ENCODE measurements at places on chromosomes 11 and 22.

DNA sequence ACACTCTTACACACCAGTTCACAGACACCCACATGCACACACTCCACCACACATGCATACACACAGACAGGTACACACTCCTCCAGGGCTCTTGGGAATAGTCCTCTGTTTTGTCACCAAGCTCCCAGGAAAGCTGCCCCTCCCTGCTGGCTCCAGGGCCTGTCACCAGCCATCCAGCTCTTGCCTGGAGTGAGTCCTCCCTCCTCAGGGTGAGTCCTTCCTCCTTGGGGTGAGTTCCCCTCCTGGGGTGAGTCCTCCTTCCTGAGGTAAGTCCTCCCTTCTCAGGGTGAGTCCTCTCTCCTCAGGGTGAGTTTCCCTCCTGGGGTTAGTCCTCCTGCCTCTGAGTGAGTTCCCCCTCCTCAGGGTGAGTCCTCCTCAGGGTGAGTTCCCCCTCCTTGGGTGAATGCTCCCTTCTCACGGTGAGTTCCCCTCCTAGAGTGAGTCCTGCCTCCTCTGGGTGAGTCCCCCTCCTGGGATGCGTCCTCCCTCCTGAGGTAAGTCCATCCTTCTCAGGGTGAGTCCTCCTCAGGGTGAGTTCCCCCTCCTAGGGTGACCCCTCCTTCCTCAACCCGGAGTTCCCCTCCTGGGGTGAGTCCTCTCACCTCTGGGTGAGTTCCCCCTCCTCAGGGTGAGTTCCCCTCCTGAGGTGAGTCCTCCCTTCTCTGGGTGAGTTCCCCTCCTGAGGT, 100.6 kb upstream of the FGF3 start:
- DNase-seq: peak; percentile 11

DNA sequence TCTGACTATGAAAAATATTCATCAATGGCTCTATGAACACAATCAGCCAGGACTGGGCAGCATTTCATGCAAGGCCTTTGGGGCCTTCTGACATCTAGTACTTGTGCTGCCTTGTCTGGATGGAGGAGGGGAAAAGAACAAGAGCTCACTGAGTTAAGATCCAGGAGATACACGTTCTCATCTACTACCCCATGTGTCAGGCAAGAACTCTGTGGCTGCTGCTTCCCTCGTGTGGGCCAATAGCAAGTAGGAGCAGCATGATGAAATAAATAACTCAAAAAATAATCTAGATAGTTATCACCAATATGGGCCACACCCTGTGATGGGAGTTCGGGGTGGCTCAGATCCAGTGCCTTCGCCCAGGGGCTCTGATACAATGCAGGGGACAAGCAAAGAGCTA, 7.3 kb downstream of the KCNE3 start:
- DNase-seq: no peak

DNA sequence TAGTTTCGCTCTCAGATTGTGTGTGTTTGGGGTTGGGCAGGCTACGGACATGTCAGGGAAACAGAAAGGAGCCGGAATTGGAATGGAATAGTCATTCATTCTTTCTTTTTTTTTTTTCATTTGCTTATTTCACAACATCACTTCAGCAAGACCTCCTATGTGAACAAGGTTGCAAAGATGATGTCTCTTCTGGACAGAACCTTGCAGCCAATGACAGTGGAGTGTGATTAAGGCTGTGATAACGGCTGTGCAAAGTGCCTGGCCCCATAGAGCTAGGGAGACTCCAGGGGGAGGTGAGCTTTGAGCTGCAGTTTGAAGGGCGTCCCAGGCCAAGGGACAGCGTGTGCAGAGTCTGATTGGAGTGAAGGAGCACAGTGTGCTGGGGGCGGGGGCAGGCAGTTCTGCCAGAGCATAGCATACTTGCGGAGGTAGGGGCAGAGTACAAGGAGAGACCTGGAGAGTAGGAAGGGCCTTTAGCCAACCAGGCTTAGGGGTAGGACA, 3.4 kb downstream of the TIGD3 start:
- no peak for DNase-seq

GRCh38 chr11:78339945-78340344, 77.7 kb downstream of the GAB2 start:
- DNase-seq: no peak

GRCh38 chr22:19121631-19122142, 525 bp downstream of the DGCR2 start:
- peak; percentile 52 for DNase-seq

All from activated naive CD4-positive, alpha-beta T cell treated with anti-CD3 and anti-CD28 coated beads, Interleukin-2, amount 10 ng/mL, durations not matched to agents 7 days and 5 days (primary cell).